ENCODE measurements at places on chromosomes 6 and 20.

DNA sequence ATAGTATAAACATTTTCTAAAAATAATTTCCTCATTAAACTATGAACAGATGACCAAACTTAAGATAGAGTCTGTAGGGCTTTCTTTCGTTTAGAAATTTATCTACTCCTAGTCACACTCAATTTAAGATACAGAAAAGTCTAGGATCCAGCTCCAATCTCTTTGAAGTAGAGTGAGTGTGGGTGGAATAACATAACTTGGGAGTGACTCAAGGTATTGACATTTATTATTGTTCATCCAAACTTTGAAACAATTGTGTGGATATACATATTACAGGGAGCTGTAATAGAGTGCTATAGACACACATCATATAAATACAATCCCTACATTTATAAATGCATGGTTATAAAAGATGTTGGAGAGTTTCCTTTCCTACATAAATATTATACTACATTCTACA is 715.2 kb upstream of the MANEA start:
- no peak for DNase-seq

- DNase-seq: no peak
Measured at GRCh38 chr6:155832596-155832995, 377.0 kb upstream of the NOX3 start.

DNA sequence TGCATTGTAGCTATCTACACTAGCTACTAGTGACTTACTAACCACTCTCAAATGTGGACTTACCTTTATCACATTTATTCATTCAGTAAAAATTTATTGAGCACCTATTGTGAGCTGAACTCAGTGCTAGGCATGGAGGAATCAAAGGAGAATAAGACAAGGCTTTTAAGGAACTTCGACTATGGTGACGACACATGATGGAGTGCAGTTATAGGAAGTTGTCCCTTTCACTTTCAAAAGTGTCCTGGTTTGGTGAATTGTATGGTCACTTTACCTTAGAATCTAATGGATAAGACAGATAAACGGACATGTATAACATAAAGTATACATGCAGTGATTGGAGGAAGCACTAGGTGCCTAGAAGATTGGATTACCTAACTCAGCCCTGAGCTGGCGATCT is 4.3 kb downstream of the AKAP7 start:
- no peak for DNase-seq

DNA sequence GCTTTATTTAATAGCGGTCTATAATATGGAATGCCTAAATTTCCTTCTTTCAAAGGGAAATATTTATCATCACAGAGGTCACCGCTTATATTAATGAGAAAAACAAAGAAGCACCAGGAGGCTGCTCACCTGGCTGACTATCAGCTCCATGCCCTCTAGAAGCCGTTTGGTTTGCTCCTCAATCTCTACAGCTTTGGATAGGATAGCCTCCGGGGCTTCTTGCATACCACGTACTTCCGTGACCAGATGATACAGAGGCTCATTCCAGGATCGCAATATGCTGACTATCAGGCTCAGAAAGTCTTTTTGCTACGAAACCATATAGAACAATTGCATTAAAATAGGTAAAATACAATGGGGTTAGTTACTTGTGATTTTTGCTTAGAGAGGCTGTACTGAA is 6.8 kb downstream of the PRL start:
- DNase-seq: no peak

DNA sequence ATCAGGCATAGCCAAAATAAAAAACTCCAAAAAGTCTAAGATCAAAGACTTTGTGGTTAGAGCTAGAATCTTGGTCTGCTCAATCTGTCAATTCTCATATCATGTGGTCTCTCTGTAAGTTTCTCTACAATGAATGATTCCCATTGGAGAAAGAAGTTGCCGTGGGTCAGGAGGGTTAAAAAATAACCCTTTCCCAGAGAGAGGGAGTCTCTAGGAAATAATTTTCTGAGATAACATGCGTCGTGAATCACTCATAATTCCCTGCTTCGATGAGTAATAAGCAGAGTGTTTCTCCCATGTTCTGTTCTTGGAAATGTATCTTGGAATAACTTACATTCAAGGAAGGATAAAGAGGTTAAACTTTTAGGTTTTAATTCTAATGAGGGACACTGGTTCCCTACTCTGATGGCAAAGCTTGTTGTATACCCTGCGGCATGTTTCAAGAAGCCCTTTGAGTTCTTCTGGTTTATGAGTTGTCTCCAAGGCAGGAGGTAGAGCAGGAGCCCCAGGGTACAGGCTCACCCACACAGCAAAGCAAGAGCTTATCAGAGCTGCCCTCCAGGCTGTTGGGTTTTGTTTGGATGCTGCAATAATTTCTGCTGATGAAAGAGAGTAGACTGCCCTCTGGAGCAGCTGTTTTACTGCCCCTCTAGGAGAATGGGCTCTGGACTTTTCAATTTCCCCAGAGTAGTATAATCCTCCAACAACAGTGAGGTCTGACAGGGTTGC is 599.1 kb downstream of the QKI start:
- no peak for DNase-seq

DNA sequence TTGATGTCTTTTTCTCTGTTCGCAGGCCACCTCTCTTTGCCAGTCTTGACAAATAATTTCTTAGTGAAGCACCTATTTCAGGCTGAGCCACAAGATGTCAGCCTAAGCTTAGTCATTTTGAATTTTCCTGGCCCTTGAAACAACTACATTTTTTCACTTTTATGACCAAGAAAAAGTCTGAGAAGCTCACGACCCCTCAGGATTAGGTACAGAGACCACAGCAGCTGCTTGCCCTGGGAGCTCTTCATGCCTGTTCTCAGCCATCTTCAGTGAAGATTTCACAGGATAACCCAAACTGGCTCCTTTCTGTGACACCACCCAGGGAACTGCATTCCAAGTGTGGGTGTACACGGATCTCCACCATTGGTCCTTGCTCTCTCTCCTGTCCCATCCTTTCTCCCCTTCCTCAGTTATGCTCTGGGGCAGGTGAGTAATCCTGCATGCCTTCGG is 38.4 kb upstream of the SPTLC3 start:
- DNase-seq: no peak

DNA sequence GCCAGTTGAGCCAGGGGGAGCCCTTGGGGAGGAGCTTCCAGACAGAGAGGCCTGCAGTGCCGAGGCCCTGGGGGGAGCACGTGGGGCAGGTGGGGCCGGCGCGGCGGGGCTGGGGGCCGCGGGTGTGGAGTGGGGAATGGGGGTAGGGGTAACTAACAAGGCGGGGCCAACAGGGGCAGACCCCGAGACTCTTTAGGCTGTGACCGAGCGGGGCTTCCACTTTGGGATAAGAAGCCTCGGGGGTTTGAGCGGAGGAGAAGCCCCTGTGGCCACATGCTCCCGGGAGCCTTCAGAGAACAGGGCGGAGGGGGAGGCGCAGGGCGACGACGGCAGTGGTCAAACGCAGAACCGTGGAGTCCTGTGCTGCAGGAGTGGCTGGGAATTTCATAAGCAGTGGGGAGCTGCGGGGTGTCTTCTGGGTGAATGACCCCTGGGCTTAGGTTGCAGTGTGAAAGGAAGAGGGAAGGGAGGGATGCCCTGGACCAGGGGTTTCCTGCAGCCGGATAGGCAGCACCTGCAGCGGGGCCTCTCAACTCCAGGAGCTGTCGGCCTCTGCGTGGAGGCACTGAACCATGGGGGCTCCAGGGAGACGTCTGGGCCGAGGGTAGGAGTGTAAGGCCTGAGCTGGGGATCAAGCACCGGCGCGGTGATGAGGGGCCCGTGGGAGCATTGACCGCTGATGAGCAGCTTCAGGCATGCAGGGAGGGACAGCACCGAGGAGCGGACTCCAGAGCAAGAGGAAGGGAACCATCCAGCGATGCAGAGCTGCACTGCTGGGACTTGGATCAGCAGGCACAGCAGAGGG is 121.0 kb downstream of the SYNDIG1 start:
- DNase-seq: no peak

- DNase-seq: no peak
Measured at GRCh38 chr20:59636766-59637370, 32.5 kb downstream of the PHACTR3 start.

- no peak for DNase-seq
Measured at GRCh38 chr6:37535759-37536490, 36.2 kb upstream of the CCDC167 start.

DNA sequence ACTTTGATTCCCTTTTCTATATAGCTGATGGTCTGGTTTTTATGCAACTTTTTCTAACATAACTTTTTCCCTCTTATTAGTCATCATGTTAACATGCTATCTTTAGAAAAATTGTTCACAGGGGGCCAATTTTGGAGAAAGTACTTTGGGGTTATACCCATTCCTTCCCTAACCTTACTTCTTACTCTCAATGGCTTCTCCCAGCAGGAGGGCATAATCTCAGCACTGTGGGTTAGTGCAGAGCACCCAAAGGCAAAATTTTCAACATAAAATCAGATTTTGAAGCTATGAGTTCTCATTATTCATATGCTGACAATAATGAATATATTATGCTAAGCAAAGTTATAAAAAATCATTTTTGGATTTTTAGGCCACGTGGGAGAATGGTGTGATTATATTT is 299.2 kb downstream of the SLC35F1 start:
- DNase-seq: no peak

- no peak for DNase-seq
Measured at GRCh38 chr6:90369024-90369519, 72.4 kb upstream of the BACH2 start.

DNA sequence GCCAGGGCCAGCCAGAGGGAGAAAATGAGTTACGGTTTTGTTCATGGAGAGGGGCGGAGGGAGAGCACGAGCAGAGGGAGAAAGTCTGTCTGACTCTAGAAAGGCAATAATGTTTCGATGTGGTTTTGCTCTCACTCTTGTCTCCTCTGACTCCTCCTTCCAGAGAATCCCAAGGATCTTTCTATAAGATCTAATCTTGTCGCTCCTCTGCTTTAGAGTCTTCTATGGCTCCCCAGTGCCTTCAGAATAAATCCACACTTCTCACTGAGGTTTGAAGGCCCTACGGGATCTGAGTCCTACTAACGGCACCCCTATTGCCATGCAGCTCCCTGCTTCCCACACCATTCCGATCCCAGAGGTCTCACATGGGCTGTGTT is 66.8 kb downstream of the KCNB1 start:
- no peak for DNase-seq

GRCh38 chr6:36716476-36717093 is 19.0 kb downstream of the RAB44 start:
- no peak for DNase-seq

DNA sequence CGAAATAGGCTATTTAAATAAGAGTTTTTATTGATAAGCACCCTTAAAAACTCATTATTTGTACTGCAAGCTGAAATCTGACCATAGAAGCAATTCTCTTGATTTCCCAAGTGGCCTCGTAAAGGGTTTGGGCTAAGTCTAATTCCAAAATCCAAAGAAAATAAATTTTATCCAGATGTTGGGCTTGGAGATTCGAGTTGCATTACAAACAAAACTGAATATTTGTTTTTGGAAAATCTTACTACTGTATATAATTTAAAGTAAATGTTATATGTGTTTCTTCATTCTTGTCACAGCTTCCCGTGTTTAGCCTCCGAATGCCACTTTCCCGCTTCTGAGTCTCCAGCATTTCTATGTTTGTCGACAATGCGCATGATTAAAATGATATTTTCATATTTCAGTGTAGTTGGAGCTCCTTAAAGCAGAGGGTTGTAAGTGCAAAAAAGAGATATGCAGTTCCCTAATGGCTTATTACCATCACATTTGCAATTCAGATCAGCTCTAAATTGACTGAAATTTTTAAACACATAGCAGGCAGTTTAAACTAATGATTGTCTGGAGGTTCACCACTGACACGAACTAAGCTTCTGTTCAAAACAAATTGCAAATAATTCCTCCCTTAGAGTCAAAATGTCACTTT is 47.0 kb downstream of the PRL start:
- no peak for DNase-seq
